ENCODE measurements at places on chromosomes 11 and 22.
A peak's percentile ranks its signal among the peaks of the same experiment; 100 is the strongest.

GRCh38 chr11:33110083-33110482 lies 51.2 kb downstream of the CSTF3 start:
- no peak for DNase-seq

DNA sequence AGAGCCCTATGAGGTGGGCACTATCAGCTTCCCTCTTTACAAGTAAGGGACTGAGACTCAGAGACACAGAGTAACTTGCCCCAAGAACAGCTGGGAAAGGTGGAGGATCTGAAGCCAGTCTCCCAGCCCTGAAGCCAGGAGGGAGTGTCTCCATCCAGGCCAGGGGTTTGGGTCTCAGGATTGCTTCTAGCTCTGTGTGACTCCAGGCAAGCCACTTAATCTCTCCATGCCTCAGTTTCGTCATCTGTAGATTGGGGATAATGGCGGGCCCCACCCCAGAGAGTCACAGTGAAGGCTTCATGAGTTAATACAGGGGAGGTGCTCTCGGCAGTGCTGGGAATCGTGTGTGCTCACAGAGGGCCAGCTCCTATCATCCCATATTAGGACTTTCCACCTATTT lies 10.5 kb downstream of the MAP4K2 start:
- no peak for DNase-seq

DNA sequence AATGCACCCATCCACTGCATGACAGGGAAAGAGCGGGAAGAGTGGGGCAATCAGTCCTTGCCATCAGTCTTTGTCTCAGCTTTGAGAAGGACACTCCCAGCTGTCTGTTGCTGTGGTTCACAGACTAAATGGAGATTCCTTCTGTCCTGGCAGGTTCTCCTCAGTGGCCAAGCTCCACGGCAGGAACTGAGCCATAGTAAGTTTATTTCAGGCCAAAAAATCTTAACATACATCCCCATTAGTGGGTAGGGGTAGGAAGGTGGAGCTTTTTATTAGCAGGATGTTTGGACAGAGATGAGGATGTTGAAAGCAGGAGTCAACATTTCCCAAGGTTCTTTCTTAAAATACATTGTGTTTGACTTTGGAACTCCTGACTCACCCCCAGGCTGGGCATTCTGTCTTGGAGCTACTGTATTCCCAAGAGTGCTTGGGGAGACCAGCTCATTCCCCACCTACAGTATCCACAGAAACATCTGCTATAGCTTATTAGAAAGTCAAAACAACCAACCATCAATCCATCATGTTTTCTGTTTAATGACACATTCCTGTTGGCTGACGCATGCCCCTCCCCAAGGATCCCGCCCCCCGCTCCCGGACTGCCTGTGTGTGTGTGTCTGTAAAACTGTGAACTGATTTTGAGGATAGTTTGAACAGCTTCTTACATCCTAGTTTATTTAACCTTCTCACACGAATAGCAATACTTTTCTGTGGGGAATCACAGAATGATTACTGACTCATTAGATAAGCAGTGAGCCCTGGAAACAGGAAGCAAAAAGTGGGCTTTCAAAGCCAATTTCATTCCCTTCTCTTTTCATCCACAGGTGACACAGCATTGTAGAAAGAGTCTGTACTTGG lies 109.5 kb downstream of the CCDC81 start:
- no peak for DNase-seq

DNA sequence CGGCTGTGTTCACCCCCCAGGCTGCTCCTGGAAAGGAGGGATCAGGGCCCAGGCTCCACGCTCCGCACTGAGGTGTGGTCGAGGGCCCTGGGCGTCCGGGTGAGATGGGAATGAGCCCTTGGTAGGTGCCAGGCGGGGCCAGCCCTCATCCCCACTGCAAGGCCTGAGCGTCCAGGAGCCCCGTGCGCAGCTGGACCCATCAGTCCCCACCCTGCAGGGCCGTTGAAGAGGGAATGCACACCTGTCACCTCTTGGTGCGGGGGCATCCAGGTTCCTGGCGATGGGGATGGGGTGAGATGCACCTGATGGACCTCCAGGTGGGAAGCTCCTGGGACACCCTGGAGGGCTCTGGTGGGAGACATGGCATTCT lies 72.2 kb downstream of the KCNQ1 start:
- DNase-seq, result no peak

DNA sequence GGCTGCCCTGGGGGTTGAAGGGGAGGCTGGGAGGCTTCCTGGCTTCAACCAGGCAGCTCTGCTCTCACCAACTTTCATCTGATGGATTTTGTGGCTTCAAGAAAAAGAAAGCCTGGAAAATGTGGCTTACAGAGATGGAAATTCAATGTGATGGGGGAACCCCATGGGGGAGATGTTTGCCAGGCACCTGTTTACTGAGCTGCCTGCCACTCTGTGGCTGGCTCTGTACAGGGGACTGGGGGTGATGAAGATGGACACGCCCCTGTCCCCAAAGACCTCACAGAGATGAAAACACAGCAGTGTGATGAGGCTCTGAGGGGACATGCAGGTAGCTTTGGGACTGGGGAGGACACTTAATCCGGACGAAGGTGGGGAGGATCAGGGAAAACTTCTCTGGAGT lies 10.1 kb downstream of the TMEM258 start:
- no peak for DNase-seq

GRCh38 chr11:114110123-114110522 lies 50.6 kb downstream of the ZBTB16 start:
- DNase-seq, result no peak

GRCh38 chr11:69545976-69546617 lies 64.6 kb downstream of the LINC01488 start:
- no peak for DNase-seq

- DNase-seq, result no peak
Observed at GRCh38 chr22:27502327-27502726, 299.2 kb downstream of the MN1 start.

GRCh38 chr11:18013790-18014507 lies 1.1 kb upstream of the SERGEF start:
- no peak for DNase-seq

GRCh38 chr11:124934862-124935547 lies 842 bp downstream of the HEPACAM start:
- DNase-seq, result no peak

- no peak for DNase-seq
Observed at GRCh38 chr11:74418509-74418895, 20.3 kb upstream of the PGM2L1 start.

GRCh38 chr11:108218455-108218854 lies 4.0 kb downstream of the NPAT start:
- no peak for DNase-seq

DNA sequence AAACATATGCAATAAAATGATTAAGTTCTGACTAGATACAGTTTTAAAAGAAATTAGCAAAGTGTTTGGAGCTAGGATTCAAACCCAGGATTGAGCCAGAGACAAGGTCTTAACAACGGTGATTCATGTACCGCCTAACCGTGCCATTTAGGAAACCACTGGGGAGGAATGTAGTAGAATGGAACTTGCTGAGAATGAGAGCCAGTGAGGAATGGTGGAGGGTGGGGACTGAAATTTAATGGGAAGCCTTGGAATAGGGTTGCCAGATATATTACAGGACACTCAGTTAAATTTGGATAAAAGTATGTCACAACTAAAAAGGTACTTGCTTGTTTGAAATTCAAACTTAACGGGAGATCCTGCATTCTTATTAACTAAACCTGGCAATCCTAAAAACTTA lies 30.4 kb upstream of the TMEM86A start:
- DNase-seq, result no peak

GRCh38 chr11:101444851-101445250 lies 139.0 kb downstream of the TRPC6 start:
- no peak for DNase-seq

- no peak for DNase-seq
Observed at GRCh38 chr22:50626850-50627641, 906 bp downstream of the ARSA start.

DNA sequence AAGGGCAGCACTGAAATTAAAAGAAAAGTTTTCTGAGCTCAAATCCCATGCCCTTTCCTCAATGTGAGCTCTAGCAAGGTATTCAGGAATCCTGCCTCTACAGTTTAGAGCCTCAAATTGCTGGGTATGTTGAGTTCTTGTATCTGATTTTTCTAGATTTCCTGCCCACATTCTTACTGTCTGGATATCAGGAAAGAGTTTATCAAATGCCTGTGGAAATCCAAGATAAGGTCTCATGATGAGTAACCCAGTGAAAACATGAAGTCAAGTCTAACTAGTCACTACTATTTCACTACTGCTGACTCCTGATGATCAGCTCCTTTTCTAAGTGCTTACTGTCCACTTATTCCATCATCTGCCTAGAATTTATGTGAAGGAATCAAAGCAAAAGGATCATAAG lies 29.8 kb downstream of the LIMK2 start:
- no peak for DNase-seq

DNA sequence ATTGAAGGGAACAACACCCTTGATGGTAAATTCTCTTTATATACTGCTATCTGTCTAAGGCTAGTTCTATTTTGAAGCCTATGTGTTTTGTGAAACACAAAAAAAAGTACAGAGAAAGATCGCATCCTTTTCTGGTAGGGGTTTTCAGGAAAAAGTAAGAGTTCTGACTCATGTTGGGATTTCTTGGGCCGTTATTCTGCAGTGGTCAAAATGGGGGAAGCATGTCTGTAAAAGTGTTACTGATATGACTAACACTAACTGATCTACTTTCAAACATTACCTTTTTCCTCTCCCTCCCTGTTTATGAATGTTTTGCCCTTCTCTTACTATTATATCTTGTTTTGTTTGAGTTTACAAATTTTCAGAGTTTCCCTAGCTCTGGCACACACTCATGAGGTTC lies 53.9 kb downstream of the CTNND1 start:
- DNase-seq, result no peak

GRCh38 chr11:101445761-101446160 lies 138.0 kb downstream of the TRPC6 start:
- no peak for DNase-seq

- no peak for DNase-seq
Observed at GRCh38 chr11:95429376-95429907, 198.4 kb upstream of the SESN3 start.

DNA sequence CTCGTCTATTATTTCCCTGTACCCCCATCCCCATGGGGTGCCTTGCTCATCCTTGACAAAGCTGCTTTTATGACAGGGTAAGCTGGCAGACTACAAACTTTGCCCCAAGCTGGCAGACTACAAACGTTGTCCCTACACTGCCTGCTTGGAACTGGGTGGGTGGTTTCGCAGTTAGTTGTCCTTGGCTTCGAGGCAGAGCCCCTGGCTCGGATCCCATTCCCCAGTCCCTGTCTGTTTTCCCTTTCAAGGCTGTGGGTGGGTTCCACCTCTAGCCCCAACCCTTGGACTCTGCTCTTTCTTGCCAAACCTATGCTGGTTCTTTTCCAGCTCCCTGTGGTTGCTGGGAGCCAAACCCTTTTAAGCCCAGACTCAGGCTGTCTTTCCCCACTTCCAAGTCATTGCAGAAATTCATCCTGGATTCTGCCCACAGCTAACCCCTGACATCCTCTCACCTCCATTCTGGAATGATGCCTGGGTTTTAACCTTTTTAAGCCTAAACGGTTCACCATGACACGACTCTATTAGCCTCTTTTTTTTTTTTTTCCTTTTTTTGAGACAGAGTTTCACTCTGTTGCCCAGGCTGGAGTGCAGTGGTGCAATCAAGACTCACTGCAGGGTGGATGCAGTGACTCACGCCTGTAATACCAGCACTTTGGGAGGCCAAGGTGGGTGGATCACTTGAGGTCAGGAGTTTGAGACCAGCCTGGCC lies 9.2 kb upstream of the RBM14 start:
- peak; percentile 37 for DNase-seq

DNA sequence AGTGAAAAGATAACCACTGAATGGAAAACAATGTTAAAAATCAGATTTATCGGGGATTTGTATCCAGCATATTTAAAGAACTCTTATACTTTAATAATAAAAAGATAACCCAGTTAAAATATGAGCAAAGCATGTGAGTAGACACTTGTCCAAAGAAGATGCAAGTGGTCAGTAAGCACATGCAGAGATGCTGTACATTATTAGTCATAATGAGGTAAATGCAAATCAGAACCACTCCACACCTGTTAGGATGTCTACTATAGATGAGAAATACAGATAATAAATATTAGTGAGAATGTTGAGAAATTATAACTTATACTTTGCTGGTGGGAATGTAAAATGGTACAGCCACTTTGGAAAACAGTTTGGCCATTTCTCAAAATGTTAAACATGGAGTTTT lies 28.0 kb downstream of the QSER1 start:
- no peak for DNase-seq

DNA sequence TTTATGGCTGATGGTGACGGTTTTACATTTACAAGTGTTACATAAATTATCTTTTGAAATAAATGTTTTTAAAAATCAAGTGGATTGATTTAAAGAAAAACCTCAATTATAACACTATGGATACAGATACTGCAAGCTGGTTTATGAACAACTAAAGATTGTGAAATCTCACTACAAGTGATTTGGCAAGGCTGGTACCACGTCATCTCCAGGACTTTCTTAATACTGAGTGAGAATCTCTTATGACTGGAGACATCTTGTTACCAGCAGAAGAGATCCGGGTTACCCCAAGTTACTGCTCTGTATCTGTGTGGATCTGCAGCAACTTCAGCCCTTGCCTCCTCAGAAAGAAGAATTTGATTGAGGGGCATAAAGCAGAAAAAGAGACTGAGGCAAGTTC lies 452.9 kb downstream of the MN1 start:
- peak; percentile 11 for DNase-seq

DNA sequence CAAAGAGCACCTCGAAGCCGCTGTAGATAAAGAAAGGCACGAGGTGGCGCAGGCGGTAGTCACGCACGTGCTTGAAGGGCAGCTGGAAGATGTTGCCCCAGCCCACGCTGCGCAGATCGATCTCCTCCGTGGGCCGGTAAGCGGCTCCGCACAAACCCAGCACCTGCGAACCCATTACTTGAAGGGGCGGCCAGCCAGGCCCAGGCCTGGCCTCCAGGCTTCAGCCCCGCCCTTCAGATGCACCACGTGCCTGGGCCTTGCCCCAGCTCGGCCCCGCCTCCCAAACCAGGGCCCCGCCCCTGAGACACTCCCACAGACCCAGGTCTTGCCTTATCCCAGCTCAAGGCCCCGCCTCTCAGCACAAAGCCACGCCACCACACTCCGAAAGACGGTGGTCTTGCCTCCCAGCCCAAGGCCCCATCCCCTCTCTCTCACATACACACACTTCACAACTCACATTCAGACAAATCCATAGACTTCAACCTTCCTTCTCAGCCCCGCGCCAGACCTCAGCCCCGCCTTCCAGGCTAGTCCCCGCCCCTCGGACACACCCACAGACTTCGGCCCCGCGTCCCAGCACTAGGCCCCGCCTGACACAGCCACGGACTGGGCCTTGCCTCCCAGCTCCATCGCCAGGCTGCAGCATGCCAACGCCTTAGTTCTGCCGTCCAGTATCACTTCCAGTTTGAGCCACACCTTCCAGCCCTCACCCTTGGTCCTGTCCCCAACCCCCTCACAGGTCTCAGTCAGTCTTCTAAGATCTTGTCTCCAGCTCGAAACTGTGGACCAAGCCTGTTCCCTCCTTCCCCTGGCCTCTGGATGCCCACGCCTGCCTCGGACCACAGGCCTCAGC lies 7.0 kb downstream of the UNC93B1 start:
- DNase-seq, result peak; percentile 82

Data from CD14-positive monocyte (primary cell).